ENCODE measurements at places on chromosomes 1 and 21.

DNA sequence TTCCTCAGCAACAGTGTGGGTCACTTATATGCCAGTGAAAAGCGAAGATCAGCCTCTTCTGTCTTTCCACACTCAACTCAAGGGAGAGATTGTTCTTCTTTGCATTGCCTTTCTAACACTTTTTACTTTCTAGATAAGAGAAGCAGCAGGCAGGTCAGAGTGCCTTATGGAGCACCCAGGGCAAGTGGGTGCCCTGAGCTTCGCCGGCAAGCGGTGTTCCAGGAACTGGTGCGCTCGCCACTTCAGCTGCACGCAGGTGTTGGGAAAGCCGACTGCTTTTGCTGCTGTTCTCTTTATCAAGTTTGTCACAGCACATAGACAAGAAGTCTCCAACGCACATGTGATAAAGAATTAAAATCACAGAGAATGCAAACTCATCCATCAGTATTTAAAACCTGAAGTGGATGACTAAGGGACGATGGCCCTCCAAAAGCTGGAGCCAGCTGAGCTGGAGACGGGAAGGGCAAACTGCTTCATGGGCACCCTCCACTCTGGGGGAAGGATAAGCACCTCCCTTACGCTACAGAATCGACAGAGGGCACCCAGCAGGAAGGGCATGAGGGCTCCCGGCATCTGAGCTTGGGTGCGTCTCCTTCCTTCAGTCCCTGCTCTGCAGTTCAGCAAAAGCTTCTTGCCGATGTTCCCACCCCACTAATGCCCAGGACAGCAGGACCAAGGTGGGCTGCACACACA is 20.7 kb downstream of the UBE2G2 start:
- no peak for DNase-seq

GRCh38 chr1:150985179-150985825 is 3.2 kb downstream of the ANXA9 start:
- no peak for DNase-seq

- DNase-seq = no peak
Observed at GRCh38 chr1:37105911-37106310, 71.6 kb upstream of the GRIK3 start.

DNA sequence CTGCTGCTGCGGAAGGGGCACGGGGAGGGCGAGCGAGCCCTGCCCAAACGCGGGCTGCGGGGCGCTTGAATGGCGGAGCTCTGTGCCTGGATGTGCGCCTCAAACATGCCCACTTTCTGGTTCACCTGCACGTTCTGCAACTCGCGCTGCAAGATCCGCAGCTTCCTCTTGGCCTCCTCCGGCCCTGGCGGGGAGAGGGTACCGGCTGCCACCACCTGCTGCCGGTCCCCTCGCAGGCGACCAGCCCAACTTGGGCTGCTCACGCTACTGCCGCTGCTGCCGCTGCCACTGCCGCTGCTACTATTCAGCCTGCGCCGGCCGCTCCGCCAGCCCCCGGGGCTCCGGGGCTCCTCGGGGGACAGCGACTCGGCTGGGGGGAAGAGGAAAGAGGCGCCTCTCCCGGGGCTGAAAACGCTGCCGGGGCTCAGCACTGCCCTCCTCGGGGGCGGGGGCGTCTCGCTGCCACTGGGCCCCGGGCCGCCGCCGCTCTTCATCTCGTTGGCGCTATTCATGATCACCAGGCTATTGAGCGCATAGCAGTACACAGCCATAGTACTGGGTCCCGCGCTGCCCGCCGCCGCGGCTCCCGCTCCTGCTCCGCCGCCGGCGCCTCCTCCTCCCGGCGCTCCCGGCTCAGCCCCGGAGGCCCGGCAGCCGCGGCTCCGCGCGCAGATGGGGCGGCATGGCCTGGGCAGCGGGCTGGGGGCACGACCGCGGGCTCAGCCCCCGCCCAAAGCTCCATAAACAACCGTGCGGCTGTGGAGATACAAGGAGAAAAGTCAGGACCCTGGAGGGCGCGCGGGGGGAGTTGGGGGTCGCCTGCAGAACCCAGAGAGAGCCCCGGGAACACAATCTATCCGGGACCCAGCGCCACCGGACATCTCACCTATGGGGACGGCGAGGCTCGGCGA is 1.9 kb downstream of the ITPKB start:
- no peak for DNase-seq

DNA sequence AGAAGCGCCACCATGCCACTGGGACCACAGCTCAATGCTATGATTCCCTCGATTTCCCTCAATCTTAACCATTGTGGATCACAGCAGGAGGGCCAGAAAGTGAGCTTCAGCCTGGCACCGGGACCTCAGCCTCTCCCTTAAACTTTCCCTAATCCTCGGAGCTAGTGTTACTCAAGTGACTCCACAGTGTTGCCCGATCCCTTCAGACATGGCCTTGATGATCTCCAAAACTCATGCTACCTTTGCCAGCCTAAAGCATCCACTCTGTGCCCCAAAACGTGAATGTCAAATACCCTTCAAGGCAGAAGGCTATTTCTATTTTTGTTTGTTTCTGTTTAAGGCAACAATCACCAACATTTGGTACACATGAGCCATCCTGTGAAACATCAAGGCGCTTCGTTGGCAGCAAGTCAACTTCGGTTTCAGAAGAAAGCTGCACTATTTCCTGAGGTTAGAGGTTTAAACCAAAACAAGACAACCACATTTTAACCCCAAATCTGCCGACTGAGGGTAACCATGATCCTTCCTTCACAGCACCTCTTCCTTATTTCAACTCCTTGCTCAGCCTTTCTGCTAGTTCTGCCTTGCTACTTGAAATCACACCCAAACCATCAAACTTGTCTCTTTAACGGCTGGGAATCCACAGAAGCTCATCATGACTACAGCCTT is 94.4 kb upstream of the KRTAP19-8 start:
- DNase-seq = peak; percentile 20

DNA sequence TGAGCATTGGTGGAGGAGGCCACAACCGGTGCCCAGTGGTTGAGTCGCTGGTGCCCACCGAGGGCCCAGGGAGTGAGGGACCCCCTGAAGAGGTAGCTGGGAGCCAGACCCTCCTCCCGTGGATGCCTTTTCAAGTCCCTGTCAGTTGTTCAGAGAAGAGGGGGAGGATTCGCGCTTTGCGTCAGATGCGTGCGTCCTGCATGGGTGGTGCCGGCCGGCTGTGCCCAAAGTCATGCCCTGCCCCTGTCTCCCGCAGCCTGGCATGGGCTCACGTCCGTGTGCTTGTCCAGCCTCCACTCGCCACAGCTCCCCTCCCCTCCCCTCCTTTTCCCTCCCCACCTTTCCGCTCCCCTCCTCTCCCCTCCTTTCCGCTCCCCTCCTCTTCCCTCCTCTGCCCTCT is 45.2 kb downstream of the PRKCZ start:
- no peak for DNase-seq

GRCh38 chr1:226702318-226702956 is 36.6 kb downstream of the ITPKB start:
- no peak for DNase-seq

DNA sequence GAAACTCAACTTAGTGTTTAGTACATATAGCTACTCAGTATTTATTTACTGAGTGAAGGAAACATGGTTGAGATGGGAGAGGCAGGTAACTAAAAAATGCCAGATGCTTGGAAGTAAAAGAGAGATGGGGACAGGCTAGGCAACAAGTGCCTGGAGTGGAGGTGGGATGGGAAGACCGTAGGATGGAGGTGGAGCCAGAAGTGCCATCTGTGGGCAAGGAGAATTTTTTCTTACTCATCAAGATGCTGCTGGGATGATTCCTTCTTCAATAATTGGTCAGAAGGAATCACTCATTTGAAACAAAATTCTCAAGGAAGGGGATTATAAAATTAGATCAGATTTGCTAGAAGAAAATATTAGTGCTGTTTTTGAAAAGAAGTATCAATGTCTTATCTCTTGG is 72.9 kb downstream of the IFI44 start:
- peak; percentile 32 for DNase-seq

GRCh38 chr1:198535631-198536030 is 4.8 kb downstream of the ATP6V1G3 start:
- DNase-seq = no peak

- no peak for DNase-seq
Observed at GRCh38 chr1:233485385-233485784, 128.5 kb upstream of the KCNK1 start.

DNA sequence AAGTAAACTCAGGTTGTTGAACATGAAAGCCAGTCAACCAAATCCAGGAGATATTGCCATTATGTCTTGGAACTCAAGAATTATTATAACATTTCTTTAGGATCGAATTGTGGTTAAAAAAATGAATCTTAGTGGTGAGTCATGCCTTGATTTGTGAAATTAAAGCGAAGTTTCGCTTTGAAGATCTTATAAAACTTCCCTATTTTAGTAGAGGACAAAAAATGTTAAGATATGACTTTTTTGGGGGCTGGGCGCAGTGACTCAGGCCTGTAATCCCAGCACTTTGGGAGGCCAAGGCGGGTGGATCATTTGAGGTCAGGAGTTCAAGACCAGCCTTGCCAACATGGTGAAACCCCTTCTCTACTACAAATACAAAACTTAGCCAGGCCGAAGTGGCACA is 39.5 kb upstream of the PTBP2 start:
- no peak for DNase-seq

DNA sequence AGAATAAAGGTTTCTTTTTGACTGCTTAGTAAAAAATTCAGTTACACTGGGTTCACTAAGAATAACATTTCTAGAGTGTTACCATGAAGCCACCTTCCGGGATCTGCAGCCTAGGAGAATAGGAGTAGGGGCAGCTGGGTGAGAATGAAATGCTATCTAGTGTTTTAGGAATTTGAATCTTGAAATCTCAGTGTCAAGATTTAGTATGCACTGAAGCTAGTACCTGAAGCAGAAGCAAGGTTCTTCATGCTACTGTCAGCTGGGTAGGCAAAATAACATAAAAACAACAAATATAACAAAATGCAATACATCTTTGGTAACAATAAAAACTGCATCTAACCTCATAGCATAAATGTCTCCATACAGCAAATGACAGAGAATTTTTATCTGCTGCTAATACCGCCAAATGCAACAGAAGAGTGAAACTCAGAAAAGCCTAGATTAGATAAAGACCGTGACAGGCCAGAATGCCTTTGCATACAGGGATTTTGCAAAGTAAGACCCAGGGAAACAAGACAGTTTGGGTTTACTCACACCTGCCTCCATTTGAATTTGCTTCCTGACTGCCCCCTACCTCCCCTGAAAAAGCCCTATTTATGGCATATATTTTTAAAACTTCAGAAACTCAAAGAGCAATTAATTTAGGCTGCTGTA is 58.2 kb downstream of the GADD45A start:
- no peak for DNase-seq

GRCh38 chr1:225554216-225554812 is 98.6 kb downstream of the ENAH start:
- no peak for DNase-seq

- no peak for DNase-seq
Observed at GRCh38 chr1:200226969-200227303, 182.9 kb downstream of the ZNF281 start.

GRCh38 chr1:110477967-110478640 is 27.2 kb downstream of the PROK1 start:
- no peak for DNase-seq

GRCh38 chr1:202547215-202547614 is 163.0 kb downstream of the SYT2 start:
- no peak for DNase-seq

DNA sequence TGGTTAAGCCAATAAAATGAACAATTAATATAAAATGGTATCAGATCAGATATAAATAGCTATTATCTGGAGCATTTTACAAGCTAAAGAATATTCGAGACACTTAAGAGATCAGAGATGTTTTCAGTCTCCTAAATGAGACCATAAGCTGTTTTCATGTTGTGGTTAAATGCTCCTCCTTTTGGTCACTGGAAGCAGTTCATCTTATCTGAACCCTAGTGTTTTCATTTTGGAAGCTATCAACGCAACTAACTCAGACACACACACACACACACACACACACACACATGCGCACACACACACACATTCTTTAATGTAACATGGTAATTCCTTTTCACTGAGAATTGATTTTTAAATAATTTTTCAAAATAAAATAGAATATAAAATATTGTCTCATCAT is 10.0 kb upstream of the LRRC8C start:
- DNase-seq = no peak

- DNase-seq = no peak
Observed at GRCh38 chr1:156421062-156421938, 52.3 kb downstream of the RHBG start.

DNA sequence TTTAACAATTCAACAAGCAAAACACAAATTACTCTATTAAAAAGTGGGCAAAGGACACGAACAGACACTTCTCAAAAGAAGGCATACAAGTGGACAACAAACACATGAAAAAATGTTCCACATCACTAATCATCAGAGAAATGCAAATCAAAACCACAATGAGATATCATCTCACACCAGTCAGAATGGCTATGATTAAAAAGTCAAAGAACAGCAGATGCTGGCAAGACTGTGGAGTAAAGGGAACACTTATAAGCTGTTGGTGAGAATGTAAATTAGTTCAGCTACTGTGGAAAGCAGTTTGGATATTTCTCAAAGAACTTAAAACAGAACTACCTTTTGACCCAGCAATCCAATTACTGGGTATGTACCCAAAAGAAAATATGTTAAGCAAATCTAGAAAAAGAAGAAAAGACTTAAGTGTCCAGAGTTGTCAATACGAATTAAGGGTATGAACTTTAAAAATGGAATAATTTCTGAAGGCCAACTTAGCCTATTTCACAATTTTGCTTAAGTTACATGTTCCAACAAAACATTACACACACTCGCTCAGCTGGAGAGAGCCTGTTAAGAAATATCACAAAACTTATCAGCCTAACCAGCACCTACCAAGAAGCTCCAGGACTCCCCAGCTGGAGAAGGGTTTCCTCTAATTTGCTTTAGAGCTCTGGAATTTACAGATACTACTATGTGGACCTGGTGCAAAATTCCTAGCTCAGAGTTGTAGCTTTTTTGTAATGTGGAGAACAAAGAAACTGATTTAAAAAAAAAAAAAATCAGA is 232.1 kb downstream of the DUSP10 start:
- DNase-seq = no peak

DNA sequence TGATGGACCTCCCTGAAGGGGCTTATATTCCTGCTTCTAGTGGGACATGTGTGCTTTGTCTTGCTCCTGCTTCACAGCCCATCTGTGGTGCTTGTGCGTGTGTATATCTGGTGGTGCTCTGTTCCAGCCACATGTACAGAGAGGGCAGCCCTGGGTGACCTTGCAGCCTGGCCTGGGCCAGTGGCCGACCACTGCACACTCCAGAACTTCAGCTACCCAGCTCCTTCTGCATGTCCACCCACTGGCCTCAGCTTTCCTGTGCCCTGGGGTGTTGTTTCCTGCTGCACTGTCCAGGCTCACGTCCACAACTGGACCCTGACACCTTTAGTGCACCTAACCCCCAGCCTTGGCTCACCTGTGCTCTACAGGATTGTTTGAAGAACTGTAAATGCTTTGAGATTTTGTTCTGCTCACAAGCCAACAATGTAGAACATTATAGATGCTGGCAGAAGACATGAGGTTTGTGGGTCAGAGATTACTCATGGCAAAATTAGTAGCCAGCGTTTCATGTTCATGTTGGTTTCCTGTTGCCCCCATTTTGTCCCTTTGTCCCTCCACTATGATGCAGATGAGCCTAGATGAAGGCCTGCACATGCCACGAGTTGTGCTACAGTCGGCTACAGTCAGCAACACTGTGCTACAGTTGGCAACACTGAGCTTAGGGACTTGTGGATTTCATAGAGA is 5.3 kb upstream of the S100B start:
- no peak for DNase-seq

Data from fibroblast of skin of left biceps (primary cell).